ENCODE measurements at places on chromosomes 12 and 14.

GRCh38 chr14:34113005-34113511 lies 162.2 kb upstream of the EGLN3 start:
- DNase-seq: no peak

GRCh38 chr12:66438601-66439000 lies 136.3 kb downstream of the HELB start:
- no peak for DNase-seq

DNA sequence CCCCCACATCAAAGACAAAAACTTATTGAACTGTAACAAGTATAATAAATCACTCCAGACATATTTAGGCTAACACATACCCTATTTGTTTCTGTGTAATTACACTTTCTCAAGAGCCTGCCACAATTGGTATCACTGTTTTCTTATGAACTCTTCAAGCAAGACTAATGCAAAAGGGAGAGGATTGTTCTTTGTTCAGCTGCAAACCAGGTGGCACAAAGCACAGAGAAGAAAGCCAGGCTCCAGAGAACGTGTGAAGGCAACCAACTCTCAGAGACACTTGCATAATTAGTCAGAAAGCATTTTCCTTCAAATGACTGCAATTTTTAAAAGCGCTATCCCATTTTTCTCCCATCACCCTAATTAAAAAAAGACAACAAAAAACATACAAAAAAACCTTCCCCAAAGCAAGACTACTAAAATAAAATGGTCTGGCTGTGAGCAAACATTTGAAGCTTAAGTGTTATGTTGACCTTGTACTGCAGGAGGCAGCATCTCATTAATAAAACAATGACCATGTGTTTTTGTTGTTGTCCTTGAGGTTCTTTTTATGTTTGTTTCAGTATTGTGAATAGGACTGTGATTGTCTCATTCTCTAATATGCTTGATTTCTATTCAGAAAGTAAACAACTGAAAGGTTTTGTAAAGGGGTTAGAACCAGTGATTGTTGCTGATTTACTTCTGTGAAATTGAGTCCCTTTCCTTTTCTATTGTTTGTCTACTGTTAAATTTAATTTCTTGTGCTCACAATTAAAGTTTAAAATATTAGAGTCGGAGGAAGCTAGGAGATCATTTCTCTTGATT lies 452.7 kb upstream of the PDE3A start:
- DNase-seq: peak; percentile 95

- DNase-seq: no peak
Observed at GRCh38 chr14:62558451-62558850, 486.8 kb downstream of the KCNH5 start.

DNA sequence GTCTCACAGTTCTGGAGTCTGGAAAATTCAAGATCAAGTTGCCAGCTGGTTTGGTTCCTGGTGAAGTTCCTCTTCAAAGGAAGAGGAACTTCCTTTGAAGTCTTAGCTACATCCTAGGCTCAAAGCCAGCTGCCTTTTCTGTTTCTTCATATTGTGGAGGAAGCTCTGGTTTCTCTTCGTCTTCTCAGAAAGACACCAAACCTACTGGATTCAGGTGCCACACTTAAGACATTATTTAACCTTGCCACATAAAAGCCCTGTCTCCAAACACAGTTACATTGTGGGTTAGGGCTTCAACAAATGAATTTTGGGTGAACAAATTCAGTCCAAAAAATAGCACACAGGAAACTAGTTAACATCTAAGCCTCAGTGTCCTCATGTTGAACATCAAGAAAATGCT lies 1019.8 kb downstream of the GALC start:
- no peak for DNase-seq

GRCh38 chr14:63178912-63179311 lies 25.3 kb upstream of the RHOJ start:
- no peak for DNase-seq

GRCh38 chr14:100865682-100866591 lies 37.6 kb downstream of the RTL1 start:
- no peak for DNase-seq

DNA sequence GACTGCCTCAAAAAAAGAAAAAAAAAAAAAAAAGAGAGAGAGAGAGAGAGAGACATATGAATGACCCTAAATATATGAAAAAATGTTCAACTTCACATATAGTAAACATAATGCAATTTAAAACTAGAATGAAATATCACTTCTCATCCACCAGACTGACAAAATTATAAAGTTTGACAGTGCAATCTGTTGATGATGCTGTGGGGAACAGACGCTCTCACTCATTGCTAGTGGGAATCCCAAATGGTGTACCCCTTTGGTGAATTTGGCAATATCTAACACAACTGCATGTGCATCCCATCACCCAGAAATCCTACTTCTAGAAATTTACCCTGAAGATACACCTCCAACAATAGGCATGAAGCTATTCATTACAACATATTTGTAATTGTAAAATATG lies 2.3 kb upstream of the GSG1 start:
- no peak for DNase-seq

GRCh38 chr12:27953817-27954216 lies 18.7 kb downstream of the PTHLH start:
- DNase-seq: no peak

GRCh38 chr12:101707131-101707782 lies 9.8 kb downstream of the CHPT1 start:
- DNase-seq: no peak

GRCh38 chr14:63045612-63046320 lies 508 bp upstream of the KCNH5 start:
- peak; percentile 70 for DNase-seq

DNA sequence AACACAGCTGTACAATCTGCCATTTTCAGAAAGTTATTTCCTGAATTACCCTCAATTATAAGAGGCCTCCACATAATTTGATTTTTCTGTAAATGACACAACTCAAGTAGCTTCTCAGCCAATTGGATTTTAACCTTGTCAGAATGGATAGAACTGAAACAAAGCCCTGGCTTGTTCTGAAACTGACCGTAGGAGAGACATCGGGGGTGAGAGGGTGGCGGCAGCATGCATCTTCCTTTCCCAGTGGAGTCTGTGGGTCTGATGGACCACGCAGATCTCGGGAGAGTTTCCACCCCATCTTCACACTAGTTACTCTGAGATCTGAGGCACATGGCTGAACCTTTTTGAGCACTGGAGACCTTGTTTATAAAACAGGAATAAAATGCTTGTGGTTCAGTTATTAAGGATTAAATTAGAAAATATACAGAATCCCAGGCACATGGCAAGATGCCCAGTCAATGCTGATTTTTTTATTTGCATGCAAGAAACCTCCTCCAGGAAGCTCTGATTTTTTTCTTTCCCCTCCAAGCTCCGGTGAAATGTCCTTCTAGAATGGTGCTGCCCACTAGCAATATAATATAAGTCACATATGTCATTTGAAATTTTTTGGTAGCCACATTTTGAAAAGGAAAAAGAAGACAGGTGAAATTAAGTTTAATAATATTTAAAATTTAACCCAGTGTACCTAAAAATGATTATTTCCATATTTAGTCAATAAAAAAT lies 153.9 kb downstream of the CHST11 start:
- peak; percentile 37 for DNase-seq

GRCh38 chr14:38120109-38120508 lies 87.6 kb upstream of the SSTR1 start:
- DNase-seq: no peak

DNA sequence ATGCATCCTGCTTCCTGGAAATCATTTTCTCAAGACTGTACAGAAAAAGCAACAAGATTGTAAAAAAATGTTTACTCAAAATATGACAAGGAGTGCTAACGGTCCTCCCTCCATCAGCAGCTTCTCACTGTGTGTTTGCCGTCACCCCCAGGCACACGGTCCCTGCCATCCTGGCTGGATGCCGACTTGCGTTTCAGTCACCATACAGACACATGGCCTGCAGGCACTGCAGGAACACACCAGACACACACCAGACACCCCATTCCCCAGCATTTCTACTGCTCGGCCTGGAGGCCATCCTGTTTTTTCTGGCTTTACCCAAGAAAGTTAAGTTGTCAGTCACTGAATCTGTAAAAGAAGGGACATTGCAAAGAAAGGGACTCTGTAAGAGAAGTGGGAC lies 10.8 kb downstream of the KCNK10 start:
- no peak for DNase-seq

DNA sequence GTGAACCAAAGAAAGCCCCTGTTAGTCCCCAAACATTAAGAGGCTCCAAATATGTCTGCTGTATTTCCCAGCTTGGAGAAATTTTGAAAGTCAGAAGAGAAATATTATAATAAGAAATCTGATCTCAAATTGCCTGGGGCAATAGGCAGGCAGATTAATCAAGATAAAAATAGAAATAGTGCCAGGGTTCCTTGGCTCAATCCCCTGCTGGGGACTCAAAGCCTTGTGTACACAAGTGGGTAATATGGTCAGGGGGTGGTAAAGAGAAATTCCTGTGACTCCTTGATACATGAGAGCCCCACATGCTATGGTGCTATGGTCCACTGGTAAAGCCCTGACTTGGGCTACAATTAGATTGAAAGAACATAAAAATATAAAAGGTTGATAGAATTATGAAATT lies 41.3 kb upstream of the ARID2 start:
- peak; percentile 30 for DNase-seq

DNA sequence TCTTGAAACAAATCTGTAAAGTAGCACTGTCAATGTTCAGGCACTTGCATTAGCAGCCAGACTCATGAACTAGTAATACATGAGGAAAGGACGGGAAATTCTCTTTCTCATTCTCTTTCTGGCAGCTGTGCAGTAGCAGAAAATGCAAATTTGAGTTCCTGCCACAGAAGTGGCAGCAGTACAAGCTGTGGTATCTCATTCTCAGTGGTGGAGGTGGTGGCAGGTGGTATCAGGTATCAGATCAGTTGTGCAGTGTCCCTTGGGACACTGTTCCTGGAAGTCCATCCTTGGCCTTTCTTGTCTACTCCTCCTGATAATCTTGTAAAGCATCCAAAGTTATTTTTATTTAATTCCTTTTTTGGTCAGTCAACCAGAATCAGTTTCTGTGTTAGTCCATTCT lies 103.0 kb downstream of the C12orf42 start:
- DNase-seq: no peak

- peak; percentile 95 for DNase-seq
Observed at GRCh38 chr14:101760138-101761011, 1.1 kb upstream of the PPP2R5C start.

DNA sequence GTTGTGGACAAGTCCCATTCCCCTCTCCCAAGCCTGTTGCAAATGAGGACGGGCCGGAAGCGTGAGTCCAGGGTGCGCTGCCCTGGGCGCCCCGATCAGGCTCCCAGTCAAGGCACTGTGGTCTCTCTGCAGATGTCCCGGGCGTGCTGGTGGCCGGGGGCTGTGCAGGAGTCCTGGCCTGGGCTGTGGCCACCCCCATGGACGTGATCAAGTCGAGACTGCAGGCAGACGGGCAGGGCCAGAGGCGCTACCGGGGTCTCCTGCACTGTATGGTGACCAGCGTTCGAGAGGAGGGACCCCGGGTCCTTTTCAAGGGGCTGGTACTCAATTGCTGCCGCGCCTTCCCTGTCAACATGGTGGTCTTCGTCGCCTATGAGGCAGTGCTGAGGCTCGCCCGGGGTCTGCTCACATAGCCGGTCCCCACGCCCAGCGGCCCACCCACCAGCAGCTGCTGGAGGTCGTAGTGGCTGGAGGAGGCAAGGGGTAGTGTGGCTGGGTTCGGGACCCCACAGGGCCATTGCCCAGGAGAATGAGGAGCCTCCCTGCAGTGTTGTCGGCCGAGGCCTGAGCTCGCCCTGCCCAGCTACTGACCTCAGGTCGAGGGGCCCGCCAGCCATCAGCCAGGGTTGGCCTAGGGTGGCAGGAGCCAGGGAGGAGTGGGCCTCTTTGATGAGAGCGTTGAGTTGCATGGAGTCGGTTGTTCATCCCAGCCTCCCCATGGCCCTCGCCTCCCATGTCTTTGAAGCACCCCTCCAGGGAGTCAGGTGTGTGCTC lies 6.3 kb downstream of the SLC25A47 start:
- DNase-seq: no peak

- DNase-seq: no peak
Observed at GRCh38 chr12:111692575-111693210, 6.8 kb downstream of the ACAD10 start.

DNA sequence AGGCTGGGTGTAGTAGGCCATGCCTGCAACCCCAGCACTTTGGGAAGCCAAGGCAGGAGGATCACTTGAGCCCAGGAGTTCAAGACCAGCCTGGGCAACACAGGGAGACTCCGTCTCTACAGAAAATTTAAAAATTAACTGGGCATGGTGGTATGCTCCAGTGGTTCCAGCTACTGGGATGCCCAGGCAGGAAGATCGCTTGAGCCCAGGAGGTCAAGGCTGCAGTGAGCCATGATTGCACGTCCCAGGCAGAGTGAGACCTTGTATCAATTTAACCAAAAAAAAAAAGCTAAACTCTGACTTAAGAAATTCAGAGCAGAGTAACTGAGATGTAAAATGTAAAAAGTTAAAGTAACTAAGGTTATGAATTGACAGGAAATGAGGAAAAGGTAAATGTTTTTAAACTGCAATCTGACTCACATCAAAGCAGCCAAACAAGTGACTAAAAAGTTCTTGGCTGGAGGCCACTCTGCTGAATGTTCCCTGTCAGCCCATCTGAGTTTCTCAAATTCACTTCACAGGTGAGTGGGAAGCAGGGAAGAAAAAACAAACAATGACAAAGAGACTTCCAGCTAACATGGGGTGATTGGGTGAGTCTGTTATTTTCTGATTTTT lies 21.3 kb downstream of the PRKD1 start:
- peak; percentile 31 for DNase-seq

DNA sequence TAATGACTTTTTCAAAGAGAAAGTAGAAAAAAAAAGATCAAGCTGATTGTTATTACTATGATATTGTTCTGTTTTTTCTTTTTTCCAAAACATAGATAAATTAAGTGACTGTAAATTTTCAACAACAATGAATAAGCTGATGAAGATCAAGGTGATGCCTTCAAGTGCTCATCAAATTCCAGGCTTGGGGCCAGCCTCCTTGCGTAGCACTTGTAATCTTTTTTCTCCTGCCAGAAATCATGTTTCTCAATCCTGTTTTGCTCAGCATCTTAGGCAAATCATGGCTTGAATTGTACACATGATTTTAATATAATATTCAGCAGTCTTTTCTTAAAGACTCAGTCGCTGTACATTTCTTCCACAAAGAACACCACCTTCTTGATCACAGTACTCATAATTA lies 333.2 kb downstream of the NPAS3 start:
- DNase-seq: no peak

- DNase-seq: peak; percentile 84
Observed at GRCh38 chr12:13362260-13362841, 165.8 kb downstream of the EMP1 start.

- no peak for DNase-seq
Observed at GRCh38 chr14:100609331-100609870, 22.2 kb upstream of the BEGAIN start.

- no peak for DNase-seq
Observed at GRCh38 chr14:62736048-62737043, 308.9 kb downstream of the KCNH5 start.
